Activated CD8-positive, alpha-beta memory T cell treated with anti-CD3 and anti-CD28 coated beads, Interleukin-2, amount 50 U/mL, for 48 hours (primary cell): ENCODE measurements at places on chromosomes 11 and 22.

GRCh38 chr11:83394331-83394730 is 108.2 kb upstream of the CCDC90B start:
- no peak for DNase-seq

DNA sequence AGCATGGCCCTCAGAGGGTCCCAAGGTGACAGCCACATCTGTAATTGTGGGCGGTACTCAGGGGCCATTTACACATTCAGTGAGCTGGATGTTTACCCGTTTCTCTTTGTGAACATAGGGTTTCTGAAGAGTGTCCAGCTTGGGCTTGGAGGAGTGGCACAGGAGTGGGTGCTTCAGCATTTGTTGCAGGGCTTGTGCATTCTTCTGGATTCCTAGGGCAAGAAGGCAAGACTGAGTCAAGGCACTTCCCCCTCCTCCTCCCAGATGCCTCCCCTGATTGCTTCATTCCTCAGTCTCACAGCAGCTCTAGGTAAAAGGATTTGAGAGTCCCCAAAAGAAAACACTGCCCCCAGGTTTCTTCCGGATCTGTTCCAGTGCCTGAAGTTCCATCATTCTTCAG is 95.4 kb downstream of the RNF169 start:
- no peak for DNase-seq

- no peak for DNase-seq
Measured at GRCh38 chr11:103543456-103543855, 434.2 kb downstream of the DYNC2H1 start.

DNA sequence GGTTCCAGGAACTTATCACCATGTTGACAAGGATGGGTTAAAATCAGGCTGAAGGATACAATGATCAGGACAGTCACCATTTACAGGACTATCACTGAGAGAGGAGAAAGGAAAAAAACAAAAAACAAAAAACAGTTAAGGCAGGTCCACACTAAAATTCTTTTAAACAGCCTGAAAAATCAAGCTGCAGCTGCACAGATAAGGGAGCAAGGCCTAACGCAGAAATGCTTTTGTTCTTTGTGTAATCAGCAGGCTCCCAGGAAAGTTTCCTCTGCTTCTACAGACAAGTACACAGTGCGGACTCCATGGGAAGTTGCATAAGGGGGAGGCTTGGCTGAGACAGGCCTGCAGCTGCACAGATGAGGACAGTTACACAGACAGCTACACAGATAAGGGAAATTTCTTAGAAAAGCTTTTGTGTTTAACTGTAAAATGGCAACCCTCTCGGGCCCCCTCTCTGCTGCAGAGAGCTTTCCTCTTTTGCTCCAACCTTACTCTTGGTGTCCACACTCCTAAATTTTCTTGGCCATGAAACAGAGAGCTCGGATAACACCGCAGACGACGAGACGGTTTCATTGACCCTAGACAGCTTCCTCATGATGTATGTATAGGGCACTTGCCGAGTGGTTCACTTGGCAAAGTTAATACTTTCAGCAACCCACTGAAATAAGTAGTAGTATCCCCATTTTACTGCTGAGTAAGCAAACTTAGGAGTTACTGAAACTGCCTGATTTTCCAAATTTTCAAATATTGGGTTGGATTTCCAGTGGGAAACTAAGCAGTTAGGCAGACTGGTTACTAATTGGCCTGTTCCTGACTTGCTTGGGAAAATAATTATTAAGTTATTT is 45.5 kb downstream of the PIWIL3 start:
- no peak for DNase-seq

DNA sequence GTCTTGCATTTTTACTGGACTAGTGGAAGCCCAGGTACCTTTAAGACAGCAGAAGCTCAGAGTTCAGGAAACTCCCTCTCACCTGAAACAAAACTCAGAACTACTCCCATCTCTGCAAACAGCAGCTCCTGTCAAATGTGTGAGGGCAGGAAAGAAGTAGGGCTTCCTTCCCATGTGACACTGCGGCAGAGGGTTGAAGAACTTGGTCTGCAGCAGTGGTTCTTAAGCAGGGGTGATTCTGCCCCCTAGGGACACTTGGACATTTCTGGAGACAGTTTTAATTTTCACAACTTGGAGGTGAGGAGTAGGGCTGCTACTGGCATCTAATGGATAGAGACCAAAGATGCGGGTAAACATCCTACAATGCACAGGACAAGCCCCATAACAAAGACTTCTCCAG is 63.4 kb downstream of the RCN1 start:
- no peak for DNase-seq

GRCh38 chr11:19651653-19652052 is 61.0 kb upstream of the NAV2 start:
- DNase-seq: no peak

DNA sequence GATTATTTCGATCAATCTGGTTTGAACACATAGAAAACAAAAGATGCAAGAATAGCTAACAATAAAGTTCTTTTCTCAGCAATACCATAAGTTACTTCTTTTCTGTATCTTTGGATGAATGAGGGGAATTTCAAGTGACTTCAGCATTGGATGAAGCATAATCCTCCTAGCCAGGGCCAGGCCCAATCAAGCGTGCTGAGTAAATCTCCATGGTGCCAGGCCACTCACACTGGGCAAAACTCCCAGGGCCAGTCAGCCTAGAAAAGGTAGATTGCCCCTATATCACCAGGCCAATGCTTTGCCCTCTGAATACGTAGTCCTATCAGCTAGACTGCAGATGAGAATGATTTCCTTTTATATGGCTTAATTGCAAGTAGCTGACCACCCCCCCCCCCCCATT is 6.0 kb downstream of the CNTF start:
- DNase-seq: no peak

- DNase-seq: no peak
Measured at GRCh38 chr22:45548991-45549761, 46.5 kb downstream of the FBLN1 start.

GRCh38 chr22:28052825-28053269 is 133.8 kb upstream of the PITPNB start:
- DNase-seq: no peak
